ENCODE measurements at places on chromosomes 7 and 10.

GRCh38 chr10:44974628-44975430, 3.8 kb downstream of the DEPP1 start:
- peak; percentile 49 for DNase-seq

DNA sequence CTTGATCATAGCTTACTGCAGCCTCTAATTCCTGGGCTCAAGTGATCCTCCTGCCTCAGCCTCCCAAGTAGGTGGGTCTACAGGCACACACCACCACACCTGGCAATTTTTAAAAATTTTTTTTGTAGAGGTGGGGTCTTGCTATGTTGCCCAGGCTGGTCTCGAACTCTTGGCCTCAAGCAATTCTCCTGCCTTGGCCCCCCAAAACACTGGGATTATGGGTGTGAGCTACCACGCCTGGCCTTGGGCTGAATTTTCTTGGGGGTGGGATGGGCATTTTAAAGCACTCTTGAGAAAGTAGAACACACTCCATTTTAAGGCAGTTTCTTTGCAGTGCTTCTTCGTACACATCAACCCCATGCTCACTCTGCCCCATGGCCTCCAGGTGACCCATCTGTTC, 28.7 kb downstream of the TBXAS1 start:
- DNase-seq, result no peak

- no peak for DNase-seq
These were observed 106.7 kb upstream of the MBL2 start for GRCh38 chr10:52879091-52879807.

GRCh38 chr7:108014747-108015682, 12.1 kb upstream of the LAMB1 start:
- DNase-seq, result peak; percentile 34

GRCh38 chr7:123154231-123154860, 45.4 kb downstream of the SLC13A1 start:
- peak; percentile 78 for DNase-seq

- no peak for DNase-seq
These were observed 134.4 kb downstream of the SH3PXD2A start for GRCh38 chr10:103720964-103721335.

DNA sequence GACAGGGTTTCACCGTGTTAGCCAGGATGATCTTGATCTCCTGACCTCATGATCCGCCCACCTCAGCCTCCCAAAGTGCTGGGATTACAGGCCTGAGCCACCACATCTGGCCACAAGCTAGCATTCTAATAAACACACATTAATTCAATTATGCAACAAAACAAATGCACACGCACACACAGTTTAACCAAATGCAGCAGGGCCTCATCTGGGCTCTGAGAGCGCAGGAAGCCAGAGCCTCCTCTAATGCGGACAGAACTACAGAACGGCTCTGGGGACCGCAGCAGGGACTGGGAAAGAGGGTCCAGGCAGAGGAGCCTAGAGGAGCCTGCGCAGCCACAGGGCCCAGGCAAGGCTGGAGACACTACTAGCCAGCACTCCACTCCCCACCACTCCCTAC, 3.8 kb downstream of the MAD1L1 start:
- DNase-seq, result no peak

- no peak for DNase-seq
These were observed 18.1 kb downstream of the GARS1 start for GRCh38 chr7:30612658-30613265.

GRCh38 chr7:94576316-94576715, 66.7 kb downstream of the CASD1 start:
- DNase-seq, result no peak

All from SW480 (cell line).